ENCODE measurements at places on chromosomes 5 and 9.

DNA sequence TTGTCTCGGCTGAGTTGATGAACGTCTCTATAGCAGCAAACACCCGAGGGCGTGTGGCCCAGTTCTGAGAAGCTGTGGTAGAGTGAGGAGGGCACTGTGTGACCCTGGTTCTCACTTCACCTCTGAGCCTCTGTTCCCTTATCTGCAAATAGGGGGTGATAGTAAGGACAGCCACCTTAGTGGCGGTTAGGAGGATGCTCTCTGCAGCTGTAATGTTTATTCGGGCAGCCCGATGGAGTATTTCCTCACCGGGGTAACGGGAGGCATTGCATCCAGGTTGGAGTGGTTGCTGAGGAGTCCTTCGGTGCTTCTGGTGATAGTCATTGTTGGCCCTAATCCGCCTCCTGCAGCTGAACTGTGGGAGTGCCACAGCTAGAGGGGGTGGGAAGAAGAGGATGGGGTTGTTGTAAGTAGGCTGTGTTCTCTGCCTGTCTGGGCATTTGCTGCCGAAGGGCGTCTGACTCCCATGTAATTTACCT lies 13.9 kb downstream of the PRRC2B start:
- DNase-seq, result no peak

GRCh38 chr9:87714819-87715218 lies 11.1 kb upstream of the CTSL start:
- peak; percentile 67 for DNase-seq

DNA sequence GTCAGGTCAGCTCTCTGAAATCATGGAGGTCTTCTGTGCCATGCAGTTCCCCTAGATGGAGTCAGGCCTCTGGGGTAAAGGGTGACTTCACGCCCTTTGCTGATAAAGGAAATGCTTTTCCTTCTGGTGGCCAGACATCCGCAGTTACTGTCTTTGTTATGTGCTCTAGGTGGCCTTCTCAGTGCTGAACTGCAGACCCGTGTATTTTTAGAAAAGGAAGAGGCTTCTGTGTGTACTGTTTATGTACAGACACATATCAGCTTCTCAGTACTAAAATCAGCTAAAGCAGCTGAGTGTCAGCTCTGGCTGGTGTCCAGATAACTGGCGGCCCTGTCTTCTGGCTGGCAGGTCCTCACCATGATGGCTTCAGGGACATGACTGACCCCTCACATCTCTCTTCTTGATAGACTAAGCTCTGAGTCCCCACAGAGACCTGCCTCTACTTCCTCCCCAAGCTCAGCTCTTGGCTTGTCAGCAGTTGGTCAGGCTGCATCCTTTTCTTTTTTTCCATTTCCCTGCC lies 75.3 kb downstream of the ARHGAP26 start:
- no peak for DNase-seq

DNA sequence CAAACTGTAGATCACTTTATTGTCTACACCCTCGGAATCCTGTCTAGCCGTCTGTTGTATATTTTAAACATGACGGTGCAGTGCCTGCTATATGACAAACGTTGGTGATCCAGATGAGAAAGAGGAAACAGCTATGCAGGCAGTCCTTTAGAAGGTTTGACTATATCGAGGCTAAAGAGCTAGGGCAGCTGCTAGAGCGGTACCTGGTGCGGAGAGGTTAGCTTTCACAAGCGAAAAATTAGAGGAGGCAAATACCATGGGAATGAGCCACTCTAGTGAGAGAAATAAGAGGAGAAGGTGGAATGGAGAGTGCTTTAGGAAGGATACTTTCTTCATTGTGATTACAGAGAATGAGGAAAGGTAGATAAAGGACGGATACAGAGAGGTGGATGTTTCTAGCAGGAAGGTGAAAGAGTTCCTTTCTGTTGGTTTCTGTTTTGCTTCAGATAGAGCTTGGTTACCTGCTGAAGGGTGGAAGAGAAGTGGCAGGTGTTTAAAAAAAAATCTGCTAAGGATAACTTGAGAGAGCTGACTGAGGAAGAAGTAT lies 959 bp upstream of the FBXL17 start:
- DNase-seq, result no peak

DNA sequence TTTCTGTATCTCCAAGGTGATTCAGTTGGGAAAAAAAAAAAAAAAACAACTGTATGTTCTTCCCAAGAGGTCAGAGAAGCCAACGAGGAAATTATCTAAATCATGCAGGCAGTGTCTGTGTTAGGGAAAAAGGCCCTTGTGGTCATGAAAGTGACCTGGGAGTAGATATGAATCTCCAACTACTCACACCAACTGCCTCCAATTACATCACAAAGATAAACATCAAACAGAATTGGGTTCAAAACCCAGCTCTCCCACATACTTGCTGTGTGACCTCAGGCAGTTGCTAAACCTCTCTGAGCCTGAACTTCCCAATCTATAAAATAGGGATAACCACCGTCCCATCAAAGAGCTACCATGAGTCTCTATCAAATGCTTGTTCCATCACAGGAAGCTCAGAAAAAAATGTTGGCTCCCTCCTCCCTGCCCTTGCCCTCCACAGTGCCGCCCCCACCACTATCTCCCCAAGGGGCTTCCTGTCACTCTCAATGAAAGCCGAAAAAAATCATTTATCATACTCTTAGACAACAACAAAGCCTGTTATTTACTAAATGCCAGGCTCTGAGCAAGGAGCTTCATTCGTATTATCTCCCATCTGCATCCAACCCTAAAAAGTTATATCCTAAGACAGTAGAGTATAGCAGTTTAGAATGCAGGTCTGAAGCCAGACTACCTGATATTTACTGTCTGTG lies 42.9 kb downstream of the CDK5RAP2 start:
- DNase-seq, result no peak

DNA sequence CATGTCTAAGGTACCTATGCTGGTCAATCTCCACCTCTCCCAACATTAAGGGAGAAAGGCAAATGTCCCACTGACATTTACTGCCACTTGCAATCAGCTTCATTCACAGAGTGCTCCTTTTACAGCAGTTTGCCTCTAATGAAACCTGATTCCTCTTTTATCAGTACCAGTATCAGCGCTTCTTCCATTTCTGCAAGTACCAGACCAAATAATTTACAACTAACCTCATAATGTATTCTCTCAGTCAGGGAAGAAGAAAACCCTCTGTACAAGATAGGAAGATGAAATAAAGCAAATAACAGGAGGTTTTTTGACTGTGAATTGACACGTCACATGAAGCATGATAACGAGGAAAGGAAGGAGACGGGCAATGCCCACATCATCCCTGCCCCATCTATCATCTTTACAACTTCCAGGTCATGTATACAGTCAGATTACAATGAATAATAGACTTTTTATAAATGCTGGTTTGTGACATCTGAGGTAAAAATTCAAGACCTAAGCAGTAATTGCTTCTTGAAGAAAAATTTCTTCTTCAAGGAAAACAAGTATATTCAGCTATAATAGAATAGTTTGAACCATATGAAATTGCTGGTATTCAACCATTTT lies 21.9 kb downstream of the ABITRAM start:
- DNase-seq, result no peak

DNA sequence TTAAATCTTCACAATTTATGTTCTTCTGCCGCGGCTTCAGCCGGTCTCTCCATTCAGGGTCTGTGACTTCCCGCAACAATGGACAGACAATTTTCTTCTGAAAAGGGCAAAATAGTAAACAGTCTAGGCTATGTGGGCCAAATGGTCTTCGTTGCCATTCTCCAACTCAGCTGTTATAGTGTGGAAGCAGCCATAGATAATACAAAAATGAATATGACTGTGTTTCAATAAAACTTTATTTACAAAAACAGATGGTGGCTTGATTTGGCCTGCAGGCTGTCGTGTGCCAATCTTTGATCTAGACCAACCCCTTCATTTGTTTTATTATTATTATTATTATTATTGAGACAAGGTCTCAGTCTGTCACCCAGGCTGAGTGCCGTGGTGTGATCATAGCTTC lies 28.1 kb downstream of the ATOX1 start:
- no peak for DNase-seq

DNA sequence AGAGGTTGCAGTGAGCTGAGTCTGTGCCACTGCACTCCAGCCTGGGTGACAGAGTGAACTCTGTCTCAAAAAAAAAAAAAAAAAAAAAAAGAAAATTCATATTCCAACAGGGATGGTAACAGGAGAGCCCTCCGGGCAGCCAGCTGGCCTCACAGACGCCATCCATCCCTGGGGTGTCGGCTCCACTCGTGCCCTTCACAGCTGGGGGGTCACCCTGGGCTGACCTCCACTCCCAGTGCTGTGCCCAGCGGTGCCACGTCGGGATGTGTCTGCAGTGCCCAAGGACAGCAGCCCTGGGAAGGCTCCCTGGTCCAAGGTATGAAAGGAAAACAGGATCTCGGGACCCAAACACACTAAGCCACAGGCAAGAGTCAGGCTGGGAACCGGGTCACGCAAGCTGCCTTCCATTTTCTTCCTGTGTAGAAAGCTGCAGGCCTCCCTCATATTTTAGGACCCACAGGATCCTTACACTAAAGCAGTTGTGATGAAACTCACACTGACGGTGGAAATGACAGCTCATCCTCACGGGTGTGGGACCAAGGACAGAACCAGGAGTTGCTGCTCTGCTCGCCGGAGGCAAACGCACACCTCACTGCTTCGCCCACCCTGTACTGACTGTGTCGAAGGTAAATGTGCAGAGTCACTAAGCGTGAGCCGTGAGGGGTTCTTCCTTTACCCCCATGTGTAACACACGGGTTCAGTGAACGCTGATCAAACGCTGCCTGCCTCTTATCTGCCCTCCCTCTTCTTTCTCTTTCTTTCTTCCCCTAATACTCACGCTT lies 5.3 kb downstream of the SLC12A7 start:
- DNase-seq, result no peak

DNA sequence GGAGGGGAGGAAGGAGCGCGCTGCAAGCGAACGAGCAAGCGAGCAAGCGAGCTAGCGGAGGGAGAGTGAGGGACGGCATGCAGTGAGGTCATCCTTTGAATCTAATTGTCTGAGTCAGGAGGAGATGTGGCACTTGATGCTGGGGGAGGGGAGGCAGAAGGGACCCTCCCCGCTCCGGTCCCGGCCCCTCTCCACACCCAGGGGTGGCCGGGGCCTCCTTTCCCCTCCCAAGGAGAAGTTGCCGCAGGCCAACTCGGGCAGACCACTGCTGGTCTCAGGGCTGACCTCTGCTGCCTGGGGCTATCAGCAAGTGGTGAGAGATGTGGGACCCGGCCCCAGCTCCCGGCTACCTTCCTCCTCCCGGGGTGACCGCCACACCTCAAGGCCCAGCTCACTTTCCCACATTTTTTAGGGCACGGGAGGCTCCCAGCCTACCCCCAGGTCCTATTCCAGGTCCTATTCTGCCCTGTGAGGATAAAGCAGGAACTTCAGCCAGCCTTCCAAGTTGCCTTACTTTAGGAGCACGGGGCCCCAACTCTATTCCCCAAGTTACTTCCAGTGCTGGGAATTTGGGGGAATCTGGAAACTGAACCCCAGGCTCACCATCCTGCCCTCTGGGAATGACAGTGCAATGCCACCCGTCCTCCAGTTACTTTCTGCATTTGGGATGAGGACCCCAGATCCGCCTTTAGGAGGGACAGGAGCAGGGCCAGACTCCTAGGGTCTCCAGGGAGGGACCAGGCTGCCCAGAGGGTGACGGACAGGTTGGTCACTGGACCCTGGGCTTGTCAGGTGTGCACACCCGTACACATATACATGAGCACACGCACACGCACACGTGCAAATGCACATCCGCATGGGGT lies 11.1 kb downstream of the CNTFR start:
- no peak for DNase-seq

- DNase-seq, result no peak
These were observed 549.4 kb downstream of the LRRC70 start for GRCh38 chr5:63128018-63128417.

DNA sequence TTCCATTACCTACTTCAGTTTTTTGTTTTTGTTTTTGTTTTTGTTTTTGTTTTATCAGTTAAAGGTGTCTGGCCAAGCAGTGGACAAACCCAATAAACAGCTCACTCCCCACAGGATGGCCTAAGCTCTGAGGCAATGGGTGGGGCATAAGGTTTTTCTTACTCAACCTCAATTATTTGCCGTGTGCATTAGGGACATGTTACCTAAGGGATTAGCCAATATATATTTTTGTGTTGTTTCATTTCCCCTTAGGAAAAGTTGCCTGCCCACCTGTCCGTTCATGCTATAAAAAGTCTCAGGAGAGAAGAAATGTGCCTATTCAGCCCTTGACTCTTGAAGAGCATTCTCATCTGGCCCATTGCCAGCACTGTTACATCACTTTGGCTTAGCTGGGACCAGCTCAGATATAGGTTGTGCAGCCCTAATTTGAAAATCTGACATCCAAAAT lies 7.3 kb downstream of the SH3RF2 start:
- no peak for DNase-seq

DNA sequence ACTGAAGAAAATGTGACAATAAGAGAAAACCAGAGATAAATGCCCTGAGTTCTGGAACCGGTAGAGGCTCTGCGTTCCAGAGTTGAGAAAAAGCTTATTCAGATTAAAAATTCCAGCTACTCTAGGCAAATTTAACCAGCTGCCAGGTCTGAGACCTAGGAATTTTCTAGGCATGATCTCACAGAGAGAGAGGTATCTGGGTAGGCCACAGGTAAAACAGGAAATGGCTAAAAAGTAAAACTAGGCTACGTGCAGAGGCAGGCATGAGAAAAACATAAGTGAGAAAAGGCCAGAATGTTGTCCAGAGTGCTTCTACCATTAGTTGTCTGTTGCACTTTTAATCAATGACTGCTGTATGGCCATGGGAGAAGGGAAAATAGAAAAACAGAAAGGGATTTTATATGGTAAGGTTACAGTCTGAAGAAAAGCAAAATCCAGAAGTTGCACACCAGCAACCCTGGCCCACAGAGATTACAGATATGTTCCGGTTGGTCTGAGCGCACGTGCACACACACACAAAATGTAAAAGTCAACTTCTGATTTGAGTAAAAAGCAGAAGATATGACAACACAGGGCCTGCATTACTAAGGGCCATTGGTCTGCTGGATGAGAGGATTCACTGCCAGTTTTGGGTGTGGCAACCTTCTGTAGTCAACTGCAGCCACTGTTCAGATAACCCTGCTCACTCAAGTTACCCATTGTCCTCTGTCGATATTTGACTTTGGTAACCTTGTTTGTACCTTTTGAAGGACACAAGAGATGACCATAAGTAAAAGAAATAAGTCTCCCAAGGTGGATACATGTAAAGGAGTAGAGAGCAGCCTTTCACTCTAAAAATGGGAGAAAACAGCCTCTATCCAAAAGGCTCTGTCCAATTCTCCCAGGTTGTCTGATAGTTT lies 266.0 kb downstream of the DTWD2 start:
- DNase-seq, result no peak

GRCh38 chr9:136950656-136951276 lies 1.3 kb upstream of the LCN12 start:
- DNase-seq, result no peak
